ENCODE measurements at places on chromosomes 7 and 10. TPM values are rescaled to one million over a fixed set of nuclear protein-coding genes. Genes with fewer than 3 reads are reported as not detected.
A peak's percentile ranks its signal among the peaks of the same experiment; 100 is the strongest.

The MBL2 gene
- not detected for total RNA-seq

The CNTNAP2 gene
- not detected for total RNA-seq

The GNAT3 gene
- not detected for total RNA-seq

The WEE2 gene
- total RNA-seq: not detected

The CACNB2 gene
- not detected for total RNA-seq

The RAMP3 gene
- not detected for total RNA-seq

The SMKR1 gene
- total RNA-seq: 1.7 TPM

GRCh38 chr7:2008936-2009540, 223.7 kb downstream of the MAD1L1 start:
- no peak for DNase-seq

DNA sequence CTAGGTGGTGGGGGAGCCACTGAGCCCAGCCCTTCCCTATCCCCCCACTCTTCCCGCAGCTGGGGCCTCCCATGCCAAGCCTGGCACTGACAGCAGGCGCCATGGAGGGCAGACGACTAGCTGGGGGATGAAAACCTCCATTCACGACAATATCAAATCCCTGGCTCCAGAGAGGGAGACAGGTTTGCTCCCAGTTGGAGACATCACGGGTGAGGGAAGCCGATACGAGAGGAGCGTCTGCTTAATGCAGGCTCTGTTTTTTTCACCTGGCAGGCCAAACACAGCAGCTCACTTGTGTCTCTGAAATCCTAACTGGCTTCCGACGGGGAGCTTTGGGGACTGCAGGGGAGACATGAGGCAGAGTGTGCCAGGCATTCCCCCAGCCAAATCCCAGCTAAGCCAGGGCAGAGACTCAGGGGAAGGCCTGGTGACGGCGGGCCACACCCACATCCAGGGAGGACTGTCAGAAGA, 307.4 kb upstream of the ZMIZ1 start:
- no peak for DNase-seq

GRCh38 chr10:92181575-92181974, 109.3 kb downstream of the CPEB3 start:
- DNase-seq: no peak

DNA sequence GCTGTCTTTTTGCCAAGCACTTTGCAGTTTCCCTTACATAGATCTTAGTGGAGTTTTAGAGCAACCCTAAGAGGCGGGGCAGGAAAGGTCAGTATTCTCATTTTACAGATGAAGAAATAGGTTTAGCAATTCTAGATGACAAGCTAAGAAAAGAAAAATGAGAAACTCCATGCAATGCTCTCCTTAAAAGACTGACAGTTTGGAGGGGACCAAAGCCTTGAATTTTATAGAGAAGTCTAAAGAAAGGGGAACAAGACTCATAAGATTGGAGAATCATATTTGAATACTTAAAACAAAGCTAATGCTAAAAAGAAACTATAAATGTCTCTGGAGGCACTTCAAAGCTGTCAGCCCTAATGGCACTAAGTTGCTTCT, 19.6 kb downstream of the CEP55 start:
- no peak for DNase-seq

DNA sequence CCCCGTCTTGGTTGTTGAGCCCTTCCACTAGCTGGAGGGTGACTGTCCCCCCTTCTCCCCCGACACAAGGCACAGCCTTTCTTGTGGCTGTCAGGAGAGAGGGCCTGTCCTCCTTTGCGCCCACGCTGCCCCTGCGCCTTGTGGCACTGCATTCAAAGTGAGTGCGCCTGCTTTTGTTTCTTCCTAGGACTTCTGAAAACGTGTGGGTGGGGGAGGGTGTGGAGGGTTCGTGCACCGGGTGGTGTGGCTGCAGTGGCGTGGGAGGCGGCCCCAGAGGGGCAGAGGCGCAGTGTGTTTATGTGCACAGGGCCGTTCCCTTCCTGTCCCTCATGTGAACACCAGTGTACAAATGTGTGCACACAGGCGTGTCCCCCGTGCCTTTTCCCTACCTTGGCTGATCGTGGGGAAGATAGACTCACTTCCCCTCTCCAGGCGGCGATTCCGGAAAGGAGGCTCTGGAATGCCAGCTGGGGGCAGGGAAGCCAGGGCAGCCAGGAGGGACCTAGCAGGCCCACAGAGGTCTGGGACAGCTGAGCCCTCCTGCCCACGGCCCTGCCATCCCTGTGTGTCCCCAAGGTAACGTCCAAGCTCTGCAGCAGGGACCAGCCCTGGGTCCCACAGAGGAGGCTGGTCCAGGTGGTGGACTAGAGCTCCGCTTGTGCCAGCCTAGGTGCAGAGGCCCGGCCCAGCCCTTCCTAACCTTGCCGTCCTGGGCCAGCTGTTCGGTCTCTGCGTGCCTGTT, 88.8 kb downstream of the LHPP start:
- DNase-seq: no peak

GRCh38 chr7:2529161-2530070, 9.8 kb downstream of the LFNG start:
- DNase-seq: peak; percentile 55

DNA sequence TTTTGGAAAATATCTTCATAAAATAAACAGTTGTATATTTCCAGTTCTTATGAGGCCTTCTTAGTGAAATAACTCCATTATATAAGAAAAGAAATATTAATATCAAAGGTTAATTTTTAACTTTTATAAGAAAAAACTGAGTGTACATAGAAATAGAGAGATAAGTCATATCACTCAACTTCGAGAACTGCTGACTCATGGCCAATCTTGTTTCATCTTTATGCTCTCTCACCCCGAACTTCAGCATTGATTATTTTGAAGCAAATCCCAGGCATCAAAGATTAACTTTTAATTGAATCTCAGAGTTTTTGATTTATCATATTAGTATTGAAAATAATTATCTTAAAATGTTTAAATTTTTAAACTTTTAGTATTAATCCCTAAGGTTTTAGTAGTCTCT, 527.1 kb downstream of the GFRA1 start:
- no peak for DNase-seq

DNA sequence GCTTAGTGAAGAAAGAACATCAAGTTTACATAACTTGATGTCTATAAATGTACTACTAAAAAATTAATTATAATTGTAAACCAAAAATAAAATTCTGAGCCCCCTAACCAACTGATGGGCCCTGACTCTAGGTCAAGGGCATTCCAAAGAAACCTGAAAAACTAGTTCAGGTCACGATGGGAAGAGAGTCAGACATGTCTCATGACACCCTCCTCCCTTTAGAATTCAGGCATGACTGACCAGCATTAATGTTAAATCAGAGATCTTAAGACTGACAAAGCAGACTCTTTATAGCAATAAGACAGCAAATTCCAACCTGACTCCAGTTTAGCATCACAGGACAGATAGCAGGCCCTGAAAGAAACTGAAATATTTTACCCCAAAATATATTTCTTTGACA, 21.6 kb upstream of the OTUD1 start:
- no peak for DNase-seq

DNA sequence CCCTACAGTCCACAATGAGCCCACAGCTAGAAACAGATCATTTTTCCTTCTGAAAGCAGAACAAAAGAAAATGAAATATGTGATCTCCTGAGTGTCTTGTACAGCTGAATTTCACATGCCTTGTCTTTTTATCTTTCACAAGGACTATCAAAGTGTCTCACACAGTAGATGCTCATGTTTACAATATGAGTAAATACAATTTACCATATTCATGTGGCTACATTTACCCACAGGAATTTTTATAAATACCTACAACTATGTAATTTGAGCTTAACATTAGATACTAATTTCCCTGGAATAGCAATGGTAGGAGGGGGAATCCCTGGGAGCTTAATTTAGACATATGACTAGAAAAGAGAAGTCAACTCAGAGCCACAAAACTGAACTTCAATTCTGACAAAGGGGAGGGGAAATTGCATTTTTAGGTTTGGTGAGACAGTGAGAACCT, 186.2 kb downstream of the MACC1 start:
- no peak for DNase-seq

DNA sequence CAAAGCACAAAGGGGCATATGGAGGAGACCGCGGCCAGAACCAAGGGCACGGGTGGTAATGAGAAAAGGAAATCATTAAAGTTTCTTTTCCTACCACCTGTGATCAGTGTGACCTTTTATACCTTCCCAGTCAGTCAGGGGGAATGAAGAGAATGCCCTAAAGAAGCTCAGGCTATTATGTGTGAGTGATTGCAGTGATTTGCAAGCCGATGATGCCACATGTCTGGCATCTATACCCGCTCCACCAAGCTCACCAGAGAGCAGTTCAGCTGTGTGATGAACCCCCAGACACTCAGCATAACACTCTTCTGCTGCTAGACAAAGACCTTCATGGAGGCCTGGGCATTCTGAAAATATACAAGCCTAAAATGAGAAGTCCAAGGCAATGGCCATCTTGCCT, 106.2 kb upstream of the AGK start:
- DNase-seq: no peak

DNA sequence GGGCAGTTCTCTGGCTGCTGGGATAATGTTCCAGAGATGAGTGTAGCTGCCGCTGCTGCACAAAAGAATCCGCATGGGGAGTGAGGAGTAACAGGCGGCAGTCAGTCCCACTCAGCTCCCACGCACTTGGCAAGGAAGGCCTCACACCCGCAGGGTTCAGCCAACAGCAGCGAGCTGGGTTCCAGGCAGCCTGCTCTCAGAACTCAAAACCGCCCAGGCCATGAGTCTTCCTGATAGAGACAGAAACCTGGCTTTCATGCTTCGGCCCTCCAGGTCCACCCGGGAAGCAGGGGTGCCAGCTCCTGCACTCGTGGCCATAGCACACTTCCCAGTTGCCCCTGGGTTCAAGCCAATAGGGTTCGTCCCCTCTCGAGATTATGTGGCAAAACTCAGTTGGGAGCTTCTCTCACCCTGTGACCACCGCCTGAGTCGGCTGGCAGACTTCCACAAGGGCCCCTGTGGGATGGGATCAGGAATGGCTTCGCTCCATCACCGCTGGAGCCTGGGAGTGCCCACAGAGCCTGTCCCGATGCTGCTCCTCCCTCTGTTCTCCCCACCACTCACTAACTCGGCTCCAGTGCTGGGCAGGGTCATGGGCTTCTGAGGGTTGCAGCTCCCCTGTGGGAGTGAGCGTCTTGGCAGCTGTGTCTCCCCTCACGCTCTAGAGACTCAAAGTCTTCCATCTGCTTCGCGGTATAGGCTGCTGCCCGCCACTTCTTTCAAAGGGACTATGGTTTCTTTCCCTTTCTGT, 20.6 kb downstream of the CLRN3 start:
- no peak for DNase-seq

- no peak for DNase-seq
Measured at GRCh38 chr7:36439624-36440023, 50.0 kb downstream of the ANLN start.

GRCh38 chr7:87552351-87552900, 48.3 kb downstream of the ABCB1 start:
- no peak for DNase-seq

GRCh38 chr10:10482613-10483012, 535.1 kb upstream of the CELF2 start:
- DNase-seq: no peak

All from activated CD4-positive, alpha-beta T cell treated with anti-CD3 and anti-CD28 coated beads, Interleukin-2, amount 10 ng/mL, durations not matched to agents 7 days and 5 days (primary cell).